Activated CD8-positive, alpha-beta T cell treated with anti-CD3 and anti-CD28 coated beads for 36 hours (primary cell): ENCODE measurements at places on chromosomes 1 and 21. TPM values are rescaled to one million over a fixed set of nuclear protein-coding genes. Genes with fewer than 3 reads are reported as not detected.

DNA sequence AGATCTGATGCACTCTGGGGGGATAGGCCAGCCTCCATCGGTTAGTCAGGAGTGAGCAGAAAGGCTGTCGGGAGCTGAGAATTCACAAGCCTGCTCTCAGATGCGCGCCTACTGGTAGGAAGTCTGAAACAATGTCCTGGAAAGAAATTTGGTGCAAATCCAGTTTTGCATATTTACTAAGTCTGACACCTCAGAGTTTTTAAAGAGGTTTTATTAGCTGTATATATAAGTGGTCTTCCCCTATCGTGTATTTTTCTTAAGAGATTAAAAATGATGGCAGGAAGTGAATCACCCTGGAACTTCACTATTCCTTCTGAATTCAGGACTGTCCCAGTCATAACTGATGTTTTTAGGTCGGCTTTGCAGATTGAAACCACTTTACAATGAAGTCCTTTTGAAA lies 99.8 kb upstream of the C1orf105 start:
- H3K4me1 ChIP-seq, result no peaks in the 10 kb centered on the region
- DNase-seq, result no peak
- H3K36me3 ChIP-seq, result no peaks in the 10 kb centered on the region
- H3K27me3 ChIP-seq, result no peaks in the 10 kb centered on the region
- no peak overlapping the region for H3K27ac ChIP-seq
- no peak overlapping the region for H3K4me3 ChIP-seq

SAMD11 gene
- total RNA-seq, result not detected

DNA sequence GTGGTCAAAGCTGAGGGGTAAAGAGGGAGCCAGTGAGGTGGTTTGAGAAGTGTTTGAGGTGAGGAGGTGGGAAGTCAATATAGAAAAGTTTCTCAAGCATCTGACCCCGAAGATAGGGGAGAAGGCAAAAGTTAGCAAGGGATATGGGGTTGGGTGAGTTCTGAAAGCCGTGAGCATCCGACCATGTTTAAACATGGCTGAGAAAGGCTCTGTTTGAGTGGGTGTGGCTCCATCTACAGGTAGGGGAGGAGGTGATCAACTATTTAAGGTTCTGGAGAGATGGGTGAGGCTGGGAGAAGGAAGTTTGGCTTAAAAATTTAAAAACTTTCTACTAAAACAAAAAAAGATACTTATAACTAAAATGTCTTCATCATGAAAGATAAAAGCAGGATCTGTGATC lies 273.8 kb downstream of the KCNJ6 start:
- H3K36me3 ChIP-seq, result no peaks in the 10 kb centered on the region
- peaks cover 44% of the 10 kb centered on the region for H3K27me3 ChIP-seq
- H3K4me3 ChIP-seq, result no peak overlapping the region
- no peaks in the 10 kb centered on the region for H3K4me1 ChIP-seq
- H3K27ac ChIP-seq, result no peak overlapping the region

GRCh38 chr1:10721381-10722321 lies 74.8 kb downstream of the CASZ1 start:
- H3K4me3 ChIP-seq, result no peak overlapping the region
- no peaks in the 10 kb centered on the region for H3K36me3 ChIP-seq
- no peak for DNase-seq

IRF6 gene
- 1.2 TPM for total RNA-seq

DNA sequence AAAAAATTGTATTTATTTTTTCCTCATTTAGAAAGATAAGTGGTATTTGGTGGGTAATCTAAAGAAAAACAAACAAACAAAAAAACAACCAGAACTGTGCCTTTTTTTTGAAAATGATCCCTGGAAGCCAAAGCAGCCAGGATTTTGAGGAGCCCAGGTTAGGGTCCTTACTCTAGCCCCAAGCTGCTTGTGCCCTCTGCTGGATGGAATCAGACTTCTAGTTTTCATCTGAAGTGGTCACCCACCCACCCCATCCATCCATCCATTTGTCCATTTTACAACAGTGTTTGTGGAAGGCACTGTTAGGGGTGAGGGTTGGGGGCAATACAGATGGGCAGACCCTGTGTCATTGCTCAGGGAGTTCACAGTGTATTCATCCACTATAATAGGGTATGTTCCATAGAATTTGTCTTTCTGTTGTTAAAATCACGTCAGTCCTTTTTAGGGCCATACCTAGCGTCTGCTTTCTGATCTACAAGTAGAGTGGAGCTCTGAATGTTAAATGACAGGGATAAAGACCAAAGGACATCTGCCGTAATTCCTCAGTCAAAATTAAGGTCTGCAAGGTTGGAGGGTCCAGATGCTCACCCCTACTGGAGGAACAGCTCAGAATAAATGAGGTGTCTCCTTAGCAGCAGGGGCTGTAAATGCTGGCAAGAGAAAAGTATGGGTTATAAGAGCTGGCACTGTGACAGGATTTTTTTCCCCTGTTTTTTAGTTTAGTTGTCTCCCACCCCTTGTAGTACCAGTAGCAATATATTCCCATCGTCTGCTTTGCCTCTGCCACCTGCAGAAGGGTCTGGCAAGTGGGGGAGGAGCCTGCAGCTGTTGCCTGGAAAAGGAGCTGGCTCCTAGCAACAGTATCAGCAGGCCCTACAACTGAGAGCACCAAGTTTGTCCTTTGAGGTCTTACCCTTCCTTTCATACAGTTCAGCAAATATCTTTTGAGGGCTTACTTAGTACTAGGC lies 3.2 kb downstream of the LRRC42 start:
- no peak overlapping the region for H3K27ac ChIP-seq
- no peak overlapping the region for H3K4me3 ChIP-seq
- H3K36me3 ChIP-seq, result peaks cover 21% of the 10 kb centered on the region

FMO1 gene
- not detected for total RNA-seq
